ENCODE measurements at places on chromosomes 5 and 9. TPM values are rescaled to one million over a fixed set of nuclear protein-coding genes. Genes with fewer than 3 reads are reported as not detected.
A peak's percentile ranks its signal among the peaks of the same experiment; 100 is the strongest.

BBLN gene
- polyA plus RNA-seq: 30.9 TPM

ITK gene
- 0.08 TPM for polyA plus RNA-seq

DNA sequence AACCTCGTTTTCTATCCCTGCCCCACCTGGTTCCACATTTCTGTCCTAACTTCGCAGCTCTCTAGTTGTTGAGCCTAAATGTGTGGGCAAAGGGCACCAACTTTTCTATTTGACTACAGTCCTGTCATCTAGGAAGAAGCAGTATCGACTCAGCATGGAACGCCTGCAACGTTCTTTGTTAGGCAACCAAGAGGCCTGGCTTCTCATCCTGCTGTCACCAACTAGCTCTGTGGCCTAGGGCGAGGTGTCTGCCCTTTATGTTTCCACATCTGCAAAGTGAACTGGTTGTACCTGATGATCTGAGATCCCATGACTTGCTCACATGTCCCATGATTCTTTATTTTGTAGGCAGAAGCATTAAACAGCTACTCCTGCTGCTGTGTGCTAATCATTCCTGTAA is 248.9 kb downstream of the ADAMTSL1 start:
- DNase-seq: no peak

DNA sequence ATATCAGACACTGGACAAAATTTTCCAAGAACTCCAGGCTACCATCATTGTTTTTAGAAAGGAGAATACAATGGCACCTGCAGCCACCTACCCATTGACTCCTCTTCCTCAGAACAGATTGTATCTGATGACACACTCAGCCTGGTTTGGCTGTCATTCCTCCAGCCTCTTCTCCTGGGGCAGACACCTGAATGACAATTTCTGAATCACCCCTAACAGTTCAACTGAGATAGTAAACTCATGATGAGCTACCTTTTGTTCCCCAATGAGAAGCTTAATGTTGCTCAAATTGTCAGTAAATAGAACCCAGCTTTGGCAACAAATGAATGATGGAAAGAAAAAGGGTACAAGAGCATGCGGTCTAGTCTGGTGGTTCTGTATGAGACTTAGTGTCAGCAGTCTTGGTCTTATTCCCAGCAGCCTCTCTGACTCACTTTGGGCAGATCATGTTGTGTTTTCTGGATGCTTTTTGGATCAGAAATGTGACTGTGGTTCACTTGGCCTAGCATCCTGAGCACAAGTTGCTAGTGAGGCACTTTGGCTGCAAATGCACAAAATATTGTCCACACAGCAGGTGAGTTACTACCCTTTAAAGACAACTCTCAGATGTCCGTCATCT is 78.3 kb downstream of the MAMDC2 start:
- no peak for DNase-seq

- DNase-seq: no peak
Observed at GRCh38 chr5:139631520-139632165, 16.5 kb upstream of the CXXC5 start.

GRCh38 chr9:15374825-15375224 is 47.9 kb upstream of the SNAPC3 start:
- no peak for DNase-seq

DNA sequence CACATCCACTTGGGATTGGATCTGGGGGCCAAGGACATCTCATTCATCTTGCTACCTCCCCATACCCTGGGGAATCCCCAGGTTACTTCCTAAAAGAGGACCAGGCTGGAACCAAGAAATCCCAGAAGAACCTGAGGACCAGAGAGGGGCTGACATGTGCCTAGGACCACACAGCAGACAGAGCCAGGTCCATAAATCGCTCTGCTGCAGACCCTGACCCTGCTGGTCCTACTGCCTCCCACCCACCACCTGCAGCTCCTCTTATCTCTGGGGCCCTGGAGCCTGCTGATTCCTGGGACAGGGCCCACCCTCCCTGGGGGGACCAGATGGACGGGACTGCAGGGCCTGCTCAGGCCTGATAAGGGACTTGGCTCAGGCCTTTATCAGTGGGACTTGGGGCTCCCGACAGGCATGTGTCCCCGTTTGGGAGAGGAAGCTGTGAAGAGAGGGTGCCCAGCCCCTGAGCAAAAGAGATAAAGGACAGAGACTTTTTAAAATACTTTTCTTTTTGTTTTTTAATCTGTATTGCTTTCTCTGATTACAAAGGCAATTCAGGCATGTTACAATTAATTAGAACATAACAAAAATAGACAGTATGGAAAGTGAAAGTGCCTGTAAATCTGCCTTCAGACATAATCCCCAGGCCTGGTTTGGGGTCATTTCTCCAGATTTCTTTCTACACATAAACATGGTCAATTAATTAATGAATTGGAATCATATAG is 101.3 kb upstream of the LARP1 start:
- no peak for DNase-seq

DNA sequence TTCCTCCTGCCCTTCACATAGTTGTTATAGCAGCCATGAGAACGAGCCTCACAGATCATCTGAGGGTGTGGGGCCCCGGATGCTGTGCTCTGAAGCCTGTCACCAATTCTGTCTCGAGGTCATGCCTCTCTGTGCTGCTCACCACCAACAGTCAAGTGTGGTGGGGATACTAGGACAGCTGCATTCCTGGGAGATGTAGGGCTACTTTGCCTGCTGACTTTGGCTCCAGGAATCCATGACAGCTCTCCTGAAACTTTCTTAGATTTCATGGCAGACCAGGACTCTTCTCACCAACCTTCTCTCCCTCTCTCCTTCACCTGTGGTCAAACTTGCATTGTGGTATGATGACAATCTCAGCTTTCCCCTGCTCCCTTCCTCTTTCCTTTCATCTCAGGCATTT is 395.9 kb downstream of the PSAT1 start:
- DNase-seq: no peak

DNA sequence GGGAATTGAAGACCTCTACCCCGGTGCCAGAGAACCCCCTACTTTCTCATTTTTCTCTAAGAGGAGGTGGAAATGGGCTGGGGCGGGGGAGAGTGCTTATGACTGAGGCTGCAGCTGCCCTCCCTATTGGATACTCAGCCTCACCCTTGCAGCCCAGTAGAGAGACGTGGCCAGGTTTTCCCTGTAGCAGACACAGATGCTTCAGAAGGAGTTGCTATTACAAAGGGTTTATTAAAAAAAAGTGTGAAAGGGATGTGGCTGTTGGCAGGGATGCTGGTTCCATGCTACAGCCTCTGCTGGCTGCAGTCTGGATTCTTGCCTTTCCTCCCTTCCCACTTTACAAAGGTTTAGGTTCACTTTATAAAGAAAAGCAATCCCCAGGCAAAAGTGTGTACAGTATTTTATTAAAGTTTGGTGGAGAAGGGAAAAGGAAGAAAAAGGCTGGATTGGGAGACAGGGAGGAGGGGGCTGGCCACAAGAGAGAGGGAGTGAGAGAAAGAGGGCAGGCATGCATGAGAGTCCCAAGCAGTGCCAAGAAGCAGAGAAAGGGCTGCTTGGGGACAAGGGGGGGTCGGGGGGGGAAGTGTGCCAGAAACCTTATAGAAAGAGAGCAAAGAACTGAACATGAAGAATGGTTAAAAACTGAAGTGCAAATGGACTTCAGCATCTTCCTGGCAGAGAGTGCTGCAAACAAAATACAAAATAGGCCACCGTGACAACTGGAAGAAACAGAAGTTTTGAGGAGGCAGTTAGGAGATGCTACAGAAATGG is 29.5 kb upstream of the NFIB start:
- peak; percentile 88 for DNase-seq

GRCh38 chr5:169162407-169162806 is 138.5 kb downstream of the SLIT3 start:
- no peak for DNase-seq

GRCh38 chr5:22278164-22278563 is 575.0 kb downstream of the CDH12 start:
- DNase-seq: no peak

All from muscle of leg (tissue), 16 donors.